ENCODE measurements at places on chromosomes 3 and 15.

DNA sequence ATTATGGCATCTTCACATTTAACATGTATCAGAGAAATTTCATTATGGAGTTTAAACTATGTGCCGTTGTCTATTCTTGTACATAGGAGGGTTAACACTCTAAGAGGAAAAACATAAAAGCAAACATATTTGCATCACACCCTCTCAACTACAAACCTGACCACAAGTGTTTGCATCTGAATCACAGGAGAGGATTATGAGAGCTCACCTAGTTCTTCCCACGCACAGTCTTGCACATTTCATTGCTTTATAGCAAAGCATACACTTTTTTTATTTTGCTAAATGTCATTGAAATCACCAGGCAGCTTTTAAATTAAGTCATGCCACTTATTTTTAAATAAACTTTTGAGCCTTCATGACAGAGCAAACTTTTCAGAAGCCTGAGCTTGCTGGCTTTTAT, 12.5 kb downstream of the TRAT1 start:
- H3K4me3 ChIP-seq: no peak overlapping the region
- H3K27me3 ChIP-seq: no peaks in the 10 kb centered on the region
- no peak overlapping the region for H3K27ac ChIP-seq
- no peaks in the 10 kb centered on the region for H3K36me3 ChIP-seq
- no peaks in the 10 kb centered on the region for H3K4me1 ChIP-seq

DNA sequence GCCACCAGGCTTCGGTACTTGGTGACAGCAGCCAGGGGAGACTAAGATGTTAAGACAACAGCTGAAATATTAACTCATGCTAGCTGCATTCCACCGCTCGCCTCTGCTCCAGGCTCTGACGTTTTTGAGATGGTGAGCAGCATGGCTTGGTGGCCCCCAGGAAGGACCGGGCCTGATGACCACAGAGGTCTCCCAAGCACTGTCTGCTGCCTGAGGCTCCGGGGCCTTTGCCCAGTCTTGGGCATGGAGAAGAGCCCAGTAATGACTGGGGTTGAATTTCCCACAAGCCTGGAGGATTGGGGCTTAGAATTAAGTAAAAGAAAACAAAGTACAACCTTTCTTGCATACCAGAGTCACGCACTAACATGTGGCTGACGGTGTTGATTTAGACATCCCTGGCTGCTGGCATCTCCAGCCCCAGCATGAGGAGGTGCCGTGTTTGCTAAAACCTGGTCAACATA, 243.6 kb upstream of the LYSMD4 start:
- H3K27ac ChIP-seq: no peak overlapping the region
- H3K27me3 ChIP-seq: no peaks in the 10 kb centered on the region
- no peak overlapping the region for H3K4me3 ChIP-seq

GRCh38 chr15:77028451-77029165, 33.7 kb downstream of the PSTPIP1 start:
- H3K4me1 ChIP-seq: peaks cover 16% of the 10 kb centered on the region
- no peak overlapping the region for H3K4me3 ChIP-seq
- no peak for DNase-seq
- no peaks in the 10 kb centered on the region for H3K36me3 ChIP-seq
- no peaks in the 10 kb centered on the region for H3K27me3 ChIP-seq
- no peak overlapping the region for H3K27ac ChIP-seq

DNA sequence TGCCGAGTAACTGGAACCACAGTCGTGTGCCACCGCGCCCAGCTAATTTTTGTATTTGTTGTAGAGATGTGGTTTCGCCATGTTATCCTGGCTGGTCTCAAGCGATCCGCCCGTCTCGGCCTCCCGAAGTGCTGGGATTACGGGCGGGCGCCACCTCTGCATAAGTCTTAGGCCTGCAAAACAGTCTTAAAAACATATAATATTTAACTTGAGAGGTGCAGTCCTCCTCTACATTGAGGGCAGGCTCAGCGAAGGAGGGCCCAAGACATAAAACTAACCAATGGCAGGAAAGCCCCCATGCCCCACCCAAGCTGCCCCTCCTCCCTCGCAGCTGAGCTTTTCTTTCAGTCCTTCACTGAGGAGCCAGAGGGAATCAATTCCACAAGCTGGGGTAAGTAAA, at the start of gene SLC28A2:
TSS of gene SLC28A2 (plus strand) at position 347 of the 400 bp plus-strand sequence. CDS start 982 bp downstream, outside the sequence.
- no peak within 1 kb of the TSS for H3K27ac ChIP-seq
- H3K4me3 ChIP-seq: no peak within 1 kb of the TSS
- no peaks in the 10 kb centered on the region for H3K36me3 ChIP-seq
- no peaks in the 10 kb centered on the region for H3K27me3 ChIP-seq
- H3K4me1 ChIP-seq: peaks cover 9% of the 10 kb centered on the region
- DNase-seq: no peak

GRCh38 chr3:114848082-114848481, 299.0 kb downstream of the ZBTB20 start:
- peaks cover 59% of the 10 kb centered on the region for H3K4me1 ChIP-seq
- no peaks in the 10 kb centered on the region for H3K36me3 ChIP-seq
- no peak overlapping the region for H3K4me3 ChIP-seq
- DNase-seq: peak; percentile 37
- H3K27me3 ChIP-seq: no peaks in the 10 kb centered on the region

DNA sequence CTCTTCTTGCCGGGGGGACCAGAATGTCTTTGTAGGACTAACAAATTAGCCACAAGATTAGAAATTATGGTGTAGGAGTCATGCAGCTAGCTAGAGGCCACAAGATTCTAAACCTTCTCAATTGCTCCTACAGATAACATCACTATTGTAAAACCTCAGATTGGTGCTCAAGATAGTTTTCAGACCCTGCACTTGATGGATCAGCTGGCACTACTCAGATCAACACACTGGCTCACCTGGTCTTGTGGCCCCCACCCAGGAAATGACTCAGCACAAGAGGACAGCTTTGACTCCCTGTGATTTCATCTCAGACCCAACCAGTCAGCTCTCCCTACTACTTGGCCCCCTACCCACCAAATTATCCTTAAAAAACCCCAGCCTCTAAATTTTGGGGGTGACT, 124.1 kb upstream of the RASGRP1 start:
- H3K27me3 ChIP-seq: no peaks in the 10 kb centered on the region
- H3K4me1 ChIP-seq: no peaks in the 10 kb centered on the region
- no peak for DNase-seq
- H3K36me3 ChIP-seq: no peaks in the 10 kb centered on the region

DNA sequence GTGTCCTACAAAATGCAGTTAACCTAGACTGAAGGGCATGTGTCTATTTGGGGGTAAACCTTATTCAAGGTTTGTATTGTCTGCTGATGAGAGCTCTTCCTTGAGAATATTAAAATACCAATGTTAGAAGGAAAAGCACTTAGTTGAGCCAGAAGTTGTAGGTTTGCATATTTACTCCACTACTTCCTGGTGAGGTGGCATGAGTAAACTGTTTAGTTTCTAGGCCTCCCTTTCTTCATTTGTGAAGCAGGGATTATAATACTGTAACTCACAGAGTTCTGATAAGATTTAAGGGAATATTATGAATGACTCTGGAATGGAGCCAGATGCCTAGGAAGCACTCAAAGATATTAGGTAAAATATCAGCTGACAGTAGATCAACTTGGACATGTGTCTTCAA, 46.7 kb downstream of the CD200R1L start:
- H3K4me1 ChIP-seq: peaks cover under 1% of the 10 kb centered on the region
- DNase-seq: no peak
- no peaks in the 10 kb centered on the region for H3K36me3 ChIP-seq
- no peak overlapping the region for H3K4me3 ChIP-seq
- H3K27ac ChIP-seq: no peak overlapping the region
- H3K27me3 ChIP-seq: no peaks in the 10 kb centered on the region

DNA sequence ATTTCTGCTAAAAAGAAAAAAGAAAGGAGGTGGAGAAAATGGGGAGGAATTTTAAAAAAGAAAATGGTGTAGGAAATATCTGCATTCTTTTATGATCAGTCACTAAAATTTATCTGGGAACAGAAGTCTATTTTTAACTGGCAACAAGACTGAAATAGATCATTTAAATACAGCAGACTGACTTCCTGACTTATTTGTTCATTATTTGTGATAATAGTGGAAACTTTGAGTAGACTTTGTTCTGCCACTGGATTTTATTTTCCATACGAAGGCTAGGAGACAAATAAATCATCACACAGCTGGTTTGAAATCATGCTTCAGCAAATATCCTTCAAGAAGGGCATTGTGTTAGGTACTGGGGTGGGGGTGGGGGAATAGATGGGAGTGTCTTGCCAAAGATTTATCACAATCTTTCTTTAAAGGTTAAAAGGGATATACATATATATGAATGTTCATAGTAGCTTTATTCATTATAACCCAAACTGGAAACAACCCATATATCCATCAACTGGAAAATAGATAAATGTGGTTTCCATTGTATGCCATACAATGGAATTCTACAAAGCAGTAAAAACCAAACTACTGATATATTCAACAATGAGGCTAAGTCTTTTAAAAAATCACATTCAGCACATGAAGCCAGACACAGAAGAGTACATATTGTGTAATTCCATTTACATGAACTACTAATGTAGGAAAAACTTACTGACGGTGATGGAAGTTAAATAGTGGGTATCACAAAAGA, 4.7 kb upstream of the CLASP2 start:
- no peaks in the 10 kb centered on the region for H3K36me3 ChIP-seq
- DNase-seq: no peak
- H3K4me1 ChIP-seq: no peaks in the 10 kb centered on the region
- no peaks in the 10 kb centered on the region for H3K27me3 ChIP-seq

Data from body of pancreas (tissue), 4 donors.